IMR-90 (cell line): ENCODE measurements at places on chromosomes 2 and 18.

- DNase-seq, result no peak
These were observed 292.9 kb downstream of the IKZF2 start for GRCh38 chr2:212858496-212858895.

DNA sequence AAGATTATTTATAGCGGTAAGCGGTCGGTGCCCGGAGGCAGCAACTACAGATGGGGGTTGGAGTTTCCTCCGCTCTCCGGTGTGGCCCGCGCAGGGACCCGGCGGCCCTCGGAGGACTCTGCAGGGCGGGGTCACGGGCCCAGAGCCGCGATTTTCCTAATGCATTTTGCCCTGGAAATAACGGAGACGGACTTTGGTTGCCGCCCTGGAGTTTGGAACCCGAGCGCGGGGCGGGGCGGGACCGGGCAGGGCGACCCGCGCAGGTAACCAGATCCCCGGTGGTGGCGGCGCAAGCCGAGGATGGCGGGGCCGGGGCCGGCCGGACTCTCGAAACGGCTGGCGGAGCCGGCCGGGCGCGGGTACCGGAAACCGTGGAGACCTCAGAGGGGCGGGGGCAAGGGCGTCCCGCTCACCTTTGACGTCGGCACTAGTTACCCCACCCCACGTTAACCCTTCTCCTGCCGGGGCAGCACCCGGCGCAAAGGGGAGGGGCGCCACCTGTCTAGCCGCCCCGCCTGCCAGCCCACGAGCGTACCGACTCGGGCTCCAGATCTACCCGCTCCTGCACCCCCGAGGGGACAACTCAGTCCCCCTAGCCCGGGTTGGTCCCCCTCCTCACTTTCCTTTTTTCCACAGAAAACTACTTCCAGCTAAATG is 2.9 kb downstream of the CYP26B1 start:
- no peak for DNase-seq

- DNase-seq, result no peak
These were observed 95.9 kb downstream of the EPHA4 start for GRCh38 chr2:221476195-221476594.

DNA sequence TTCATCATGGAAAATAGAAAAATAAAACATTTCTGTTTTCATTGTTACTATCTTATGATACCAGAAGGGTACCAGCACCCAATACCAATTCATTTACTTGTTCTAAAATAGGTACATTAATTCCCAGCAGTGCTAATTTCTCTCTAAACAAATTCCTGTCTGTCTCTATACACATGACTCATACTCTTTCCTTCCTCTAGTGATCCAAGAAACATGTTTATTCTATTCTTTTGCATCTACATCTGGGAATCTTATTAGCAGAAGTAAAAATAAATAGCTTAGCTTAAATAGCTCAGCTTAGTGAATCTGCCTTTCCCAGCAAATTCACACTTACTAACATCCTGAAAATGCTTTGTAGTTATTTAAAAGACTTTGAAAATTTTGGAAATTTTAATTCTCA is 84.5 kb upstream of the MAPRE2 start:
- peak; percentile 58 for DNase-seq

DNA sequence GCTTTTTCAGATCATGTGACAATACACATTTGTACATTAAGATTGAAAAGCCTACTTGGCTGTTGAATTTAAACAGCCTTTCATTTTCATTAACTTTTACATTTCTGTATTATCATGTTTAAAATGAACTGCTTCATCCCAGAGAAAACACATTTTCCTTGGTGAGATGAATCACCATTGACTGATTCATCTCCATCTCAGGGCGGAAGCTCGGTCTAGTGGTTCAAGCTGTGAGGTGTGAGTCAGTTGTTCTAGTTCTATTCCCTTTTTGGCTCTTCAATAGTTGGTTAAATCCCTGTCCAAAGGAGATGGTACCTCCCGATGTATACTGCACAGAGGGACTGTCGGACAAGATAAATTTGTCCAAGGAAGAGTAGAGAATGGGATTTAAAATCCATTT is 189.7 kb downstream of the ADCYAP1 start:
- no peak for DNase-seq

GRCh38 chr2:225425284-225425683 is 25.8 kb downstream of the NYAP2 start:
- DNase-seq, result no peak

DNA sequence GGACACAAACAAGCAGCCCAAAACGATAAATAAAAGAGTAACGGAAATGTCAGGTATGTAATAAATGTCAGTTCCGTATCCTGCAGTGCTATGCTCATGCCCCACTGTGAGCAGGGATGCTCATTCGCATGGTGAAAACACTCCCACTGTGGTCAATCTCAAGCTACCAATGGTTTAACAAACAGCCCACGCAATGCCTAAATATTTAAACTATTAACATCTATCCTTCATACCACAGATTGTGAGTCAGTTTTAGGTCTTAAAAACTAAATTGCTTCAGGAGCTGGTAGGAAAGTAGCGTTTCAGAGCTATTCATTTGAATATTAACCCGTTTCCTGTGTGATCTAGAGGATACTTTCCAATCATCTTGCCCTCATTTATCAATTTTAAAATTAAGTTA is 207.4 kb downstream of the TCF4 start:
- DNase-seq, result peak; percentile 60

- DNase-seq, result no peak
These were observed 17.4 kb downstream of the LDLRAD4 start for GRCh38 chr18:13235981-13236380.
